Activated CD4-positive, CD25-positive, alpha-beta regulatory T cell treated with anti-CD3 and anti-CD28 coated beads, Interleukin-2, amount 50 U/mL, for 16 hours (primary cell): ENCODE measurements at places on chromosomes 3 and 15.

- no peak for DNase-seq
Observed at GRCh38 chr3:50336452-50337174, 4.0 kb downstream of the RASSF1 start.

- DNase-seq = no peak
Observed at GRCh38 chr3:50417637-50418033, 58.3 kb upstream of the TMEM115 start.

- DNase-seq = no peak
Observed at GRCh38 chr15:29942143-29942542, 119.9 kb upstream of the TJP1 start.

- DNase-seq = no peak
Observed at GRCh38 chr15:96019114-96019513, 311.4 kb upstream of the NR2F2 start.

- no peak for DNase-seq
Observed at GRCh38 chr3:134486577-134487041, 752 bp downstream of the CEP63 start.

DNA sequence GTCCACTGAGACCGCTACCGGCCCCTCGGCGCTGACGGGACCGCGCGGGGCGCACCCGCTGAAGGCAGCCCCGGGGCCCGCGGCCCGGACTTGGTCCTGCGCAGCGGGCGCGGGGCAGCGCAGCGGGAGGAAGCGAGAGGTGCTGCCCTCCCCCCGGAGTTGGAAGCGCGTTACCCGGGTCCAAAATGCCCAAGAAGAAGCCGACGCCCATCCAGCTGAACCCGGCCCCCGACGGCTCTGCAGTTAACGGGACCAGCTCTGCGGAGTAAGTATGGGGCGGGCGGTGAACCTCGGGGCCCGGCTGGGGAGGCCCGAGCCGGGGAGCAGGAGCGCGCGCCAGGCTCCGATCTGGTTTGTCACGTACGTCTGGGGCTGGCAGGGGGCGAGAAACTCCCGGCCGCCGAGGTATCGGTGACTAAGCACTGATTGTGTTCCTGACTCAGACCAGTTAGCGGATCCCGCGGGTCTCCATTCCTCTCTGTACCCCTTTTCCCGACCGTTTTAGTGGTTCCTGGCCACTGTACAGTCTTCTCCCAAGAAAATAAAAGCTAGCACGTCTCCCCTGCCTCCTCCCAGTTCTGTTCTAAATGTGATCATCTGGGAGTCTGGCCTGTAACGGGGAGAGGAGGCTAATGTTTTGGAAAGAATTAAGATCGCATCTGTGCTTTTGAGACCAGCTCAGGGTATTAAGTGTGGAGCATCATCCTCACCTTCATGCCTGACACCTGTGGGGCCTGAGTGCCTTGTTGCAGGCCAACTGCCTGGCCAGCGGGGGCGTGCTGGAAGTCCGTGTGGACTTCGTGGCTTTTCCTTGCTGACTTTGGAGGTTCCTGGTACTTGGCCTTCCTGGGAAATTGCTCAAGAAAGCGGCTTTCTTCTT lies 691 bp downstream of the MAP2K1 start:
- DNase-seq = peak; percentile 50

DNA sequence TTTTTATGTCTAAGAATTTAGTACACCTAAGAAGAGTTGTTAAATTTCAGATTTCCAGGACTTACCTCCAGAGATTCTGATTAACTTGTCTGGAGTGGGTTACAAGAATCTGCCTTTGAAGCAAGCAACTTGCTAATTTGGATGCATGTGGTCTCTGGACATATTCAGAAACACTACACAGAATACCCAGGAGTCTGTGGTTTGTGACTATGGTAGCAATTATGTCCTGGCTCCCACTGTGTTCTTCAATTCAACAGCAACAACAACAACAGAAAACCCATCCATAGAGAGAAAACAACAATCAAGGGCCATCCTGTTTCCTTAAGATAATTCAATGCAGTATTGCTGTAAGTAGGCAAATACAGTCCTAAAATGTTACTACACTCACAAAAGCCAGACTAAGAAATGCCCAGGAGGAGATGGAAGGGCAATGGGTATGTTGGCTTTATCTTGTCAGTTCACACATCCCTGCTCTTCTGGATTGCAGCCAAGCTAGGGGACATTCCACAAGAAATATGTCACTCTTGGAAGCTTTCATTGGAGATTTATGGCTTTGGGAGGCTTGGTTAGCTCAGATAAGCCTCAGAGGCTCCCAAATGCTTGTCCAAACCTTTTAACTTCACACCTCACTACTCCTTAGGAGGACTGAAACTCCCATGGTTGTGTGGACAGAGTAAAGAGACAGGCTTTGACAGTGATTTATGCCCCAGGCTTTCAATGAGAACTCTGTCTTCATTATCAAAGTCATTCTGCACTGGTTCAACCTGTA lies 99.4 kb upstream of the MRPL3 start:
- no peak for DNase-seq

DNA sequence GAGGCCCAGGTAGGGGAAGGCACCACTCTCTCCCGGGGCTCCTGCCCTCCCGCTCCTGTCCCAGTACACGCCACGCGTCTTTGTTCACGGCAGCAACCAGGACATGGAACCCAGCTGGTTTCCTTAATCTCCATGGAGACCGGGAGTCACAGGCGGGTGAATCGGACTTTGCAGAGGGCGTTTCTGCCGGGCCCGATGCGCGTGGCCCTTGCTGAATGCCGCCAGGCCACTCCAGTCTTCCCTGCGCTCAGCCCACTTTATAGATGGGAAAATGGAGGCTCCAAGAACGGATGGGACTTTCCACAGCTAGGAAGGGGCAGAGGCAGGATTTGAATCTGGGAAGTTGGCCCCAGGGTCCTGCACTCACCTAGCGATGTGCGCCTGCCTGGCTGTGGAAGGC lies 7.4 kb downstream of the PLXND1 start:
- no peak for DNase-seq

GRCh38 chr3:10548992-10549391 lies 43.6 kb upstream of the ATP2B2 start:
- no peak for DNase-seq

DNA sequence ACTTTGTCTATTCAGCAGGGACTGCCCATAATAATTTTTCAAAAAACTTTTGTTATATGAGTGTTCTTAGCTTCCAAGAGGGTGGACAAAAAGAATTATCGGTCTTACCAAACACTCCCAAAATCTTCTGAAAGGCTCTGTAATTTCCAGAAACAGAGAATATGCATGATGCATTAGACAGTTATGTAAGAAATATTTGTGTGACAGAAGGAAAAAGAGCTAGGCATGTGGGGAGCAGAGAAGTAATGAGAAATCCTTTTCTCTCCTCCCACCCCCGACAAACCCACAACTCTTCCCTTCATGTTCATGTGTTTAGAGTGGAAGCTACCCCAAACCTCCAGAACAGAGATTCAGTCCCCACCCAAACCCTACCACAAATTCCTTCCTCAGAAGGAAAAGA lies 86.8 kb downstream of the MYO5A start:
- DNase-seq = no peak

DNA sequence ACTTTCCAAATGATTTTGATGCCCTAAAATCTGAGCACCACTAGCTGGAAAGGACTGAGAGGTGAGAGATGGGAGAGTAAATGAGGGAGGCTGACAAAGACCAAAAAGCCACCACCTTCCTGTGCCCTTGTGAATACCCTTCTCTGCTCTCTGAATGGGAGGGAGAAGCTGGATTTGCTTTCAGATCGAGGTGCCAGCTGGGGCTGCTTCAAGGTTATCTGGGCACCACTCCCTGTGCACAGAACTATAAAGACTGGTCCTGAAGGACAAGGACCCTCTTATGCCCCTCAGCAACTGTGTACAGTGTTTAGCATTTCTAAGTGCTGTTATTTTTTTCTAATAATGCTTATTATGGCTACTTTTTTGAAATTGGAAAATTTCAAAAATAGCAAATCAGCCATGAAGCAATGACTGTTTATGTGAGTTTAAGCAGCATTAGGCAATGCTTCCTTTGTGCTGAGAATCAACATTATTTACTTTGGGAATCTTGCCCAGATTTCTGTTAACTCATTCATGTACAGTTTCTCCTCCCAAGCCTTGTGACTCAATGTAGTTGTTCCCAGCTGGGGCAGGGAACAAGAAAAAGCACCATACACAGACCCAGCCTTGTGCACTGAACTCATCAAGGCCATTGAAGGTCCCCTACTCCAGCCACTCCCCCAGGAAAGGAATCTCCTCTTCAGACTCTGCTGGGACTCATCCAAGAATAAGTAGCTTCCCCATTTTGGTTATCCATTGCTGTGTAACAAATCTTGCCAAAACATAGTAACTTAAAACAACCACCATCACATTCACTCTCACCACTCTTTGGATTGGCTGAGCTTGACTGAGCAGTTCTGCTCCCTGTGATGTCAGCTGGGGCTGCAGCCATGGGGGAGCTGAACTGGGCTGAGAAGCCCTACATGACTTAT lies 37.3 kb upstream of the CDV3 start:
- DNase-seq = no peak

DNA sequence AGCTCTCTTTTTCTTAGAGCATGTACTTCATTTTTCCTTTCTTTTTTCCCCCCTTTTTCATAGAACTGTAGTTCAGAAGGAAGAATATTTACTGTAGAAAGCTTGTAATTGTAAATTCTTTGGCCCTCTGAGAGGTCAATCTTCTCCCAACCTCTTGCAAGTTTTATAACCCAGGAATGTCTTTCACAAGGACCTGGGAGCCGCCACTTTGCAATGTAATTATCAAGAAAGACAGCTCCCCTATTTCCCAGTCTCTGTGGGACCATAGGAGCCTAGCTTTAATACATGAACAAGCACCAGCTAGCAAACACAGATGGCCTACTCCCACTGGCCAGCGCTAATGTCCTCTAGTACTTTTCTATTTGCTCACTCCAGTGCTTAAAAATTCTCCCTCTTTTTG lies 51.4 kb downstream of the NFKBIZ start:
- no peak for DNase-seq

DNA sequence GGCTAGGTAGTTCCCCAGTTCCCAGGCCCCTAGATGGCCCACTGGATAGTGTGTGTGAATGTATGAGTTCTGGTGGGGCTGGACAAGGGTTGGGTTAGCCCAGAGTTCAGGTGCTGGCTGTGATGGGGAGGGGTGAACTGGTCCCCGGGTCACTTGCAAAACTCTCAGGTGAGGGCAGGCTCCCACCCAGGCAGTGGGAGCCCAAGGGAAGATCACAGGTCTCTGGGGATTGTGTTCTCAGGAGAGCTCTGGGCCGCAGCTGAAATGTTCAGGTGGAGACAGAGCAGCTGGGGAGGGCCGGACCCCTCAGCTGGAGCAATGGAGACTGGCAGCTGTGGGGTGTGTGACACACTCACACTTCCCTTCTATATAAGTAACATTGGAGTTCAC lies 12.8 kb upstream of the FAM98B start:
- DNase-seq = no peak

GRCh38 chr3:17755836-17756235 lies 13.4 kb upstream of the TBC1D5 start:
- no peak for DNase-seq

- no peak for DNase-seq
Observed at GRCh38 chr15:80844011-80844732, 65.0 kb downstream of the CEMIP start.

GRCh38 chr3:8110966-8111798 lies 390.4 kb upstream of the LMCD1 start:
- peak; percentile 30 for DNase-seq

DNA sequence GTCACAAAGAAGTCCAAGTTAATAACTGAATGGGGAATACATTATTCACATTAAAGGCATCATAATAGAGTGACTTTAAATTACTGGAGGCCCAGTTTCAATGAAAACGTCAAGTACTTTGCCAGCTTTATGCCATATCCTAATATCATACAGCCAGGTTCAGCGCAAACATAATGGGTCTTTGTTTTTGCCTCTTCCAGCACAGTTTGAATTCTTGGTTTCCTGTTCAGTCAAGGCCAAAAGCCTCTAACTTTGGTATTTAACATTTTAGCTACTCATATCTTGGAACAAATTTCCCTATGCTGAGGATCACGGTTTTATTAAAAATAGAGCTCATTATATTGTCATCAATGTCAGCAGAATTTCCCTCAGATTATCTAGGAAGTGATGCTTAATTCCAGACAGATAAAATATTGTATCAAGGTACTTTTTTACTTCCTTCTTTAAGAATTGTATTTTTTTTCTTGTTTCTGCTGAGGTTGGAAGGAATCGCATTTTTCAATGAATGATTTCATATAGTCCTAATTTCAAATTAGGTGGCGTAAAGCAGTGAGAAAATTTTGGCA lies 269.2 kb downstream of the THRB start:
- no peak for DNase-seq

DNA sequence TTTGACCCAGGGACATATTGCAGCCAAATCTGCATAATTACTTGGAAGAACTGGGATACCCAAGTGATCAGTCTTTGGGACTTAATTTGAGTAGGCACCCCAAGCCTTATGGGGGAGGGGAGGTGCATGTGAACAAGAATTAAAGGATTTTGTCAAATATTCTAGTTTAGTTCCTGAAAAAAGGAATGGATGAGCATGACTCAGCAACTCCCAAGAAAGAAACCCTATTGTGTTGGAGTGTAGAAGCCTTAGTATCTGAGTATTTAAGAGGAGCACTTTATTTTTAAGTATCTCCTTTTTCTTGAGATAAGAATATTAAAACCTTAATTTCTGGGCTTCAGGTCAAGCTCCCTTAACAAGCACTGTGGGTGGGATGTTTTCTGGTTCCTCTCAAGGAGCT lies 222.4 kb downstream of the CD47 start:
- no peak for DNase-seq

DNA sequence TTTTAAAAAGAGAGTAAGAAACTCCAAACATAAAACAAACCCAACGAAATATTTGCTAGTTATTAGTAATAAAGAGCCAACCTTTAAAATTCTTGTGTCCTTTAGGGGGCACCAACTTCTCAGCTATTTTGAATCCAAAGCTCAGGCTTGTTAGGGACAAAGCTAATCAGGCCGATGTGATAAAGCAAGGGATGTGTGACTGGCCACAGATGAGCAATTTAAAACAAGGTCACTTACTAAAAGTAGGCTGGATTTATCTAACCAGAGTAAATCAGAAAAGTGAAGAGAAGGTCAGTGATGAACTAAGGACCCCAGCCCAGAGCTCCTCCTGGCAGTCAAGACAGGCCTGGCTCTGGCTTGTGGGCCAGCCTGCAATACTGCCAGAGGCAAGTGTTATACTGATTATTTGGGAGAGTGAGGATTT lies 108.5 kb downstream of the CYP19A1 start:
- DNase-seq = no peak

DNA sequence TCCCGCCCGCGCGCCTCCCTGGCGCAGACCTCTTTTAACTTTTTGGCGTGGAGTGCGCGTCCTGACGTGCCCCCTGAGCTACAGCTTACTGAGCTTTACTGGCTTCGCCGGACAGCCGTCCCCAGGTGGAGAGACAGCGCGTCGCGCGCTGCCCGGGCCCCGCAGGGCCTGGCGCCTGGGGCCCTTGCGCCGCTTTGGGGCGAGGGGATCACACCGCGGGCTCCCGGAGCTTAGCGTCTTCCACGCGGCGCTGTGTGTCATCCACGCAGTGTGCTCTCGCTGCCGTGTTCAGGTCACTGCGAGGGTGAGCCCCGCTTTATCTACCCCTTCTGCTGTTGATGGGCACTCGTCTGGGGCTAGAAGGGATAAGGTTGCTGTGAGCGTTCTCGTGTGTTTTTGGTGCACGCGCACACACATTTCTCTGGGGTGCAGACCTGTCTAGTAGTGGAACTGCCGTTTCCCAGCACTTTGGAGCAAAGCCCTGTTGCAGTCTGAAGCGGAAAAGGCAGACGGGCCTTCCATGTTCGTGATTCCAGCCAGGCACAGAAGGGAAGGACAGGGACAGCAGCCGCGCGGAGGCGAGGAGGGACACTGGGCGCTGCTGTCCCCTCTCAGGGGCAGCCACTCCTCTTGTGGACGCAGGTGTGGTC lies 33.1 kb upstream of the ALDH1L1 start:
- no peak for DNase-seq
